Muscle of back (tissue), 13 donors: ENCODE measurements at places on chromosomes 12 and 14. TPM values are rescaled to one million over a fixed set of nuclear protein-coding genes. Genes with fewer than 3 reads are reported as not detected.
A peak's percentile ranks its signal among the peaks of the same experiment; 100 is the strongest.

GRCh38 chr14:104136472-104137296, 1.7 kb upstream of the KIF26A start:
- DNase-seq = peak; percentile 34

GRCh38 chr12:95574799-95575452, 23.6 kb upstream of the USP44 start:
- DNase-seq = peak; percentile 21

GRCh38 chr12:68975811-68976210, 42.8 kb upstream of the CPM start:
- no peak for DNase-seq

DNA sequence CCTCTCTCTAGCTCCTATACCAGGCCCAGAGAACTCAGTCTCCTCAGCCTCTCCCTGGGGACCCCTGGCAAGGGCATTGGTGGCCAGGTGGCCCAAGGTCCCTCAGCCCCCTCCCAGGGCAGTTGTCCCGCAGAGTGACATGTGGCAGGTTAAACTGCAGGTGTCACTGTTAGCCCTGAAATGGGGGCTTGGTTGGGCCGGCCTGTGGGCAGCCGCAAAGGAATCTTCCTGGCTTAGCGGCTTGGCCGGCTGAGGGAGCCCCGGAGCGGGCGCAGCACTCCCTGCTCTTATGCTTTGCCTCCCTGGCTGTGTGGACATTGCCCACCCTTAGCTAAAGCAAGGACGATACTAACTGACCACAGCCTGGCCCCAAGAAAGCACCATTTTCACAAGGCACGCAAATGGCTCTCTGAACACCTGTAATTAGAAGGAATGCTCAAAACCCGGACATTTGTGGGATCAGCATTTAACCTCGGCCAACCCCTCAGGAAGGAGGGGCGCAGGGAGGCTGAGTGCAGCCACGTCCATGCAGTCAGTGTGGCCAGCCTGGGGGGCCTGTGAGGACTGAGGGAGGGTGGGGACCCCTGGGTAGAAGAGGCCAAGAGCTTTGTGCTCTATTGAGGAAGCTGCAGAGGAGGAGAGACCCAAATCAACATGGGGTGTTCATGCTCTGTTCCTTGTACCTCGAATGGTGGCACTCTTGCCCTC, 82.2 kb downstream of the PAPOLA start:
- peak; percentile 31 for DNase-seq

- DNase-seq = peak; percentile 2
These were observed 585.6 kb upstream of the MIS18BP1 start for GRCh38 chr14:45838597-45838996.

CDKL1 gene
- polyA plus RNA-seq = 7.5 TPM

- DNase-seq = peak; percentile 85
These were observed 32.1 kb downstream of the PPFIBP1 start for GRCh38 chr12:27555925-27556778.

GRCh38 chr14:100701314-100701713, 25.4 kb upstream of the DLK1 start:
- DNase-seq = no peak
